A549 (cell line): ENCODE measurements at places on chromosomes 1 and 21. TPM values are rescaled to one million over a fixed set of nuclear protein-coding genes. Genes with fewer than 3 reads are reported as not detected.

GRCh38 chr21:35478161-35479064 lies 429.3 kb upstream of the RUNX1 start:
- DNase-seq = no peak

DNA sequence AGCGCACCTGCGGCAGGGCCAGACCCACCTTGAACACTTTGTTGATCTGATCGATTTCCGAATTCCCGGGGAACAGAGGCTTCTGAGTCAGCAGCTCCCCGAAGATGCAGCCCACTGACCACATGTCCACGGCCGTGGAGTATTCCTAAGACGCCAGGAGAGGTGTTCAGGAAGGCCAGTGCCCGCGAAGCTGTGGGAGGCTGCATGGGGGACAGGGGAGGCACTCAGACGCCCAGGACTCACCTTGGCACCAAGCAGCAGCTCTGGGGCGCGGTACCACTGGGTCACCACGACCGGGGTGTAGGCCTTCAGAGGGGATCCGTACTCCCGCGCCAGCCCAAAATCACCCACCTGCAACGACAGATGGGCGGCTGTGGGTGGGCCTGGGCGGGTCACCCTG lies 11.2 kb upstream of the SLC35E2B start:
- DNase-seq = no peak

The FCRL6 gene
- polyA plus RNA-seq = not detected in 3 replicates

The CFAP57 gene
- polyA plus RNA-seq = 0.54 to 0.73 TPM (median 0.62 TPM) in 3 replicates

The TRIM62 gene
- 1.1 to 1.6 TPM (median 1.5 TPM) in 3 replicates for polyA plus RNA-seq
